ENCODE measurements at places on chromosomes 5 and 9. TPM values are rescaled to one million over a fixed set of nuclear protein-coding genes. Genes with fewer than 3 reads are reported as not detected.

Gene AMBP
- not detected for total RNA-seq

Gene FRMD3
- total RNA-seq = 0.62 TPM

Gene CDH9
- total RNA-seq = not detected

Gene ADGRD2
- total RNA-seq = not detected

- no peak for DNase-seq
These were observed 246.9 kb downstream of the CYLC2 start for GRCh38 chr9:103242025-103242424.

DNA sequence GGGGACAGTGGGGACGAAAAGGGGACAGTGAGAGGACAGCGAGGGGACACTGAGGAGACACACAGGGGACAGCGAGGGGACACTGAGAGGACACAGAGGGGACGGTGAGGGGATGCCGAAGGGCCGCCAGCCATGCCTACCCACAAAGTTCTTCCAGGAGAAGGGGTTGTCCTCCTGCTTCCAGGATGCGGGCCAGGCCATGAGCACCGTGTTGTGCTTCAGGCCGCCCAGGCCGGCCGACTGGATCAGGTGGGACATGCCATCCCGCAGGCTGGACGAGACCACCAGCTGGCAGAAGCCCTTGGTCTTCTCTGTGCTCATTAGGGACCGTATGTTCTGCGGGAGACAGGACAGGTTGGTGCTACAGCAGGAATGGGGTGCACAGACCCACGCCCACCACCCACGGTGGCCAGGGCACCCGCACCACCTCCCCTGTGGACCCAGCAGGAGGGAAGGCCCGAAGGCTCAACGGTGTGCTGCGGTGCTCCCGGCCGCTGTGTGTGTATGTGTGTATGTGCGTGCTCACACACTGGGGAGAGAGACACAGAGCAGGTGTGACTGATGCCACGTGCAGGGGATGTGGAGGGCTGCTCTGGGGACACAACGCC is 46.6 kb downstream of the SLC12A7 start:
- DNase-seq = no peak

- no peak for DNase-seq
These were observed 627.2 kb downstream of the ISL1 start for GRCh38 chr5:52010454-52010853.

DNA sequence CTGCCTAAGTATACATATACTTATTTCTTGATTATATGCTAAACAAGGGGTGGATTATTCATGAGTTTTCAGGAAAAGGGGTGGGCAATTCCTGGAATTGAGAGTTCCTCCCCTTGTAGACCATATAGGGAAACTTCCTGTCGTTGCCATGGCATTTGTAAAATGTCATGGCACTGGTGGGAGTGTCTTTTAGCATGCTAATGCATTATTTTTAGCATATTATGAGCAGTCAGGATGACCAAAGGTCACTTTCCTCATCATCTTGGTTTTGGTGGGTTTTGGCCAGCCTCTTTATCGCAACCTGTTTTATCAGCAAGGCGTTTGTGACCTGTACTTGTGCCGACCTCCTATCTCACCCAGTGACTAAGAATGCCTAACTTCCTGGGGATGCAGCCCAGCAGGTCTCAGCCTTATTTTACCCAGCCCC is 80.9 kb downstream of the ALDH7A1 start:
- no peak for DNase-seq

- no peak for DNase-seq
These were observed 37.2 kb downstream of the PAPPA start for GRCh38 chr9:116190637-116191396.

DNA sequence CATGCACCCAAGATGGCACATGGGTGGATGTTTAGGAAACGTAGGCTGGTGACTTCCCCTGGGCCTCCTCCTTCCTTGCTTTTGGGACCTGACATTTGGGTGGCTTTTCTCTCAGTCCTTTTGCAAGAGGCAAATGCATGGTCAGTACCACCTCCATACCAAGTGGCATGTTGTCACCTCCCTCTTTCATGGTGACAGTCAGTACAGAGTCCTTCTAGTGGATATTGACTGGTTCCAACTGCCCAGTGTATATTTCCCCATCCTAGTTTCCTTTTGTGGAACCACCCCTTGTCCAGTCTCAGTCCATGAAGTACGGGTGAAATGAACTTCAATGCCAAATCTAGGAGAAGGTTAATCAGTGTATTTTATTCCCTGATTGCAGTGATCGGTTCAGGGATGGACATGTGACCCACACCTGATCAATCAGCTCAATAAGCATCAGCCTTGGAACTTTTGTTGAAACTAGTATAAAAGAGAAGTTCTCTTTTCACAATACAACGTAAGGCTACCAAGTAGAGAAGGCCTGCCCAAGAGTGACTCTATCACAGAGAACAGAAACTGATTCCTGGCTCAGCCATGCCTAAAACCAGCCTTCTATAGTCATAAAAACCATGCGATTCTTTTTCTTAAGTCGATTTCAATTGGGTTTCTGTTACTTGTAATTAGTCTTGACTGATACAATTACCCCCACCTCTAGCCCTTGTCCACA is 143.4 kb upstream of the KLF9 start:
- no peak for DNase-seq

DNA sequence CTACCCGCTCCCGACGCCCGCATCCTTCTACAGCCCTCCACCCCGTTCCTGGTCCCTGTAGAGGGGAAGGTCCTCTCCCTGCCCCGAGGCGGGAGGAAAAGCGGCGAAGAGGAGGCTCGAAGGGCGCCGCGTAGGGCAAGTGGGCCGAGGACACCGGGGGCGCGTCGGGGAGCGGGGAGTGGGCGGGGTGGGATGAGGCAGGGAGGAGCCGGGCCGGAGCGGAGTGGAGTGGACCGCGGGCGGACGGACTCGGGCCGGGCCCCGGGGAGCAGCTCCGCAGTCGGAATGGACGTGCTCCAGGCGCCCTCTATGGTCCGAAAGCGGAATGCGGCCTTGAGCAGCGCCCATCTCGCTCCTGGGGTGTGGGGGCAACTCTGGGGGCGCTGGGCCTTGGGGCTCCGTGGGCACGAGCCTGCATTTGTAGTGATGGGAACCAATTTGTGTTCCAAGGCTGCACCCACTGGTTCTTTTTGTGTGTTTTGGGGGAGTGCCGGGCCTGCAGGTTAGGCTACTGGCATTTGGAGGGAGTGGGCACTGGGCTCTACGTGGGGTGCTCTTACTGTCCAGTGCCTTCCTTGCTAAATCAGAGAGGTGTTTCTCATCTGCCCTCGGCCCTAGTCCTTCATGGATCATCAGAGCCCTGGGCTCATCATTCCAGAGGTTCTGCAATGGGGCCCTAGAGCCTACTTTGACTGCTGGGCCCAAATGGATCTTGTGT is 7.3 kb downstream of the IRX1 start:
- DNase-seq = no peak

DNA sequence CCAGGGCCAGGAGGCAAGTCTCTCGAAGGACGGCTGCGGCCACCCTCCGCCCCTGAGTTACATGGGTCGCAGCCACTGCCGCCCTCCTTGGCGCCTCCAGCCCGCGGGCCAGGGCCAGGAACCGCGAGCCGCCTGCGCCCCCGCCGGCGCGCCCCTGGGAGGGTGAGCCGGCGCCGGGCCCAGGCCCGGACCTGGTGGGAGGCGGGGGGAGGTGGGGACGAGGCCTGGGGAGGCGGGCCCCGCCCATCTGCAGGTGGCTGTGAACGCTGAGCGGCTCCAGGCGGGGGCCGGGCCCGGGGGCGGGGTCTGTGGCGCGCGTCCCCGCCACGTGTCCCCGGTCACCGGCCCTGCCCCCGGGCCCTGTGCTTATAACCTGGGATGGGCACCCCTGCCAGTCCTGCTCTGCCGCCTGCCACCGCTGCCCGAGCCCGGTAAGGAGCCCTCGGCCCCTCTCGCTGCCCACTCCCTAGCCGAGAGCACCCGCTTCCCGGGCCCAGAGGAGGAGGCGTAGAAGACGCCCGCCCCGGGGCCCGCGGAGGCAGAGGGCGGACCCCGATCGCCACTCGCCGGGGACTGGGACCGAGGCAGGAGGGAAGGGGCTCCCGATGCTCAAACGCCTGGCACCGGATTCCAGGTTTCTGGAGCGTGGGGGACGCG is at the start of gene ASS1:
Gene ASS1 (plus strand): TSS at position 397 of the 657 bp plus-strand sequence. CDS start 7,268 bp downstream, outside the sequence.
- DNase-seq = no peak

GRCh38 chr5:74394916-74395880 is 245.3 kb downstream of the ENC1 start:
- no peak for DNase-seq

GRCh38 chr9:70474413-70474812 is 60.0 kb upstream of the KLF9 start:
- no peak for DNase-seq

GRCh38 chr5:5980538-5980895 is 397.8 kb downstream of the MED10 start:
- DNase-seq = no peak

DNA sequence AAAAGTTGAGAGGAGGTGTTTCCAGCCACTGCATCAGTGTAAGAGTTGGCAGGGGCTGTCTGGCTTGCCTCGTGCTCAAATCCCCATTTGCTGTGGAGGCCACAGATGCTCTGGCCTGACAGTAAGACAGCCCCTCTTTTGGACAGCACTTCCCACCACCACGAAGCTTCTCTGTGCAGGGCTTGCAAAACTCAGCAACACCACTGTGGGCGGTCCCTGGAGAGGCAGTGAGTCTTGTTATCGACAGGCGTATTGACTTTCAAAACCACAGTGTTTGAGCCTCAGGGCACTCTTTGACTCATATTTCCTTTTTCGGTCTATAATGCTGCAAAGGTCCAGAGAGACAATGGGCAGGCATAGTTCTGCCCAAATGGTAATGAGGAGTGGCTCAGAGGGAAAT is 539.5 kb downstream of the EBF1 start:
- no peak for DNase-seq

DNA sequence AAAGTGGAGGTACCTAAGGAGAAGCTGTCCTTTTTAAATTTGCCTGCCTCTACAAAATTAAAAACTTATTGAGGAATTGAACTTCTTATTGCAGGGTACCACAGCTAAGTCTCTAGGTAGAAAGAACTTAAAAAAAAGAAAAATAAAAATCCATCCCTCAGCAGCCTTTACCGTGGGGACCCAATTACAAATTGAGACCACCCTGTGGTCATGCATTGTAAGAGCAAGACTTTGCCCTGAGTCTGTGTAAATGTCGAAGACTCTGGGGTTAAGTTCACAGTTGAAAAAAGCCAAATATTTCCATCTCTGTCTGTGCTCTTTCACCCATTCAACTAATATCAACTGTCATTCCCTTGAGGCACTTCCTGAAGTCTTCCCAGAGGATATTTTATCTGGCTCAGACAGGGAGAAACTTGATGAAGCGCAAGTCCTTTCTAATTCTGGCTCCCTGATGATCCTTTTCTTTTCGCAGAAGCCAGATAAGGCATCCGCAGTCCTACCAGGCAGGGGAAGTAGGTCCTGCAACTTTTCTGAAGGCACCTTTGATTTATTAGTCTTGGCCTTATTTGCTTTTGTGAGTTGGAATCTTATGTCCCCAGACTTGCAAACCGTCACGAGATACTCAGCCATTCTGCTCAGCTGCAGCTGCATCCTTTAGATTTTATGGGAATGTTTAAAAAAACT is 323.8 kb upstream of the WWC1 start:
- DNase-seq = no peak

DNA sequence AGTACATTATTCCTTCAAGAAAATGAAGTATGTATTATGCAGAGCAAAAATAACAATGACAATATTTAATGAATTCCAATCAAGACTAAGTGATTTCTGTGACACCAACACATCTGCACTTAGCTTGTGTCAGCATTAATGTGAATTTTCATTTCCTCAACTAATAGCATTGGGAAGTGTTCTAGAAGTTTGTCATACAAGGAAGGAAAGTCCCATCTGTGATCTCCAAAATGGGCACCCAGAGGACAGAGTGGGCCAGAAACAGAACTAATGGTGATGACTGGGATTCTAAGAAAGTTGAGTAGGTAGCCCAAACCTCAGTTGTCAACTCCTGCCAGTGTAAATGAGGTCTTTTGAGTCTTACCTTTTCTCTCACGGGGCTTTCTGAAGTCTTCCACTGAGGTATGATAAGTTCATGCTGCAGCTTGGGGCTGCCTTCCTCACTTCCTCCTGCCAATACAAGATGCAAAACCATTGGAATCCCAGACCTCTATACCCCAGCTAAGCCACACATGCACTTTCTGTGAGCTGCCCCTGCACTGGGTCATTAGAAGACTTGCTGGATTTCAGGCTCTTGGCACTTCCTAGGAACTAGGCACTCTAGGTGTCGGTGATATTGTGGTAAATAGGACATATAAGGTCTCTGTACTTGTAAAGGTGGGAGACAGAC is 4.9 kb downstream of the ADAM19 start:
- DNase-seq = no peak

DNA sequence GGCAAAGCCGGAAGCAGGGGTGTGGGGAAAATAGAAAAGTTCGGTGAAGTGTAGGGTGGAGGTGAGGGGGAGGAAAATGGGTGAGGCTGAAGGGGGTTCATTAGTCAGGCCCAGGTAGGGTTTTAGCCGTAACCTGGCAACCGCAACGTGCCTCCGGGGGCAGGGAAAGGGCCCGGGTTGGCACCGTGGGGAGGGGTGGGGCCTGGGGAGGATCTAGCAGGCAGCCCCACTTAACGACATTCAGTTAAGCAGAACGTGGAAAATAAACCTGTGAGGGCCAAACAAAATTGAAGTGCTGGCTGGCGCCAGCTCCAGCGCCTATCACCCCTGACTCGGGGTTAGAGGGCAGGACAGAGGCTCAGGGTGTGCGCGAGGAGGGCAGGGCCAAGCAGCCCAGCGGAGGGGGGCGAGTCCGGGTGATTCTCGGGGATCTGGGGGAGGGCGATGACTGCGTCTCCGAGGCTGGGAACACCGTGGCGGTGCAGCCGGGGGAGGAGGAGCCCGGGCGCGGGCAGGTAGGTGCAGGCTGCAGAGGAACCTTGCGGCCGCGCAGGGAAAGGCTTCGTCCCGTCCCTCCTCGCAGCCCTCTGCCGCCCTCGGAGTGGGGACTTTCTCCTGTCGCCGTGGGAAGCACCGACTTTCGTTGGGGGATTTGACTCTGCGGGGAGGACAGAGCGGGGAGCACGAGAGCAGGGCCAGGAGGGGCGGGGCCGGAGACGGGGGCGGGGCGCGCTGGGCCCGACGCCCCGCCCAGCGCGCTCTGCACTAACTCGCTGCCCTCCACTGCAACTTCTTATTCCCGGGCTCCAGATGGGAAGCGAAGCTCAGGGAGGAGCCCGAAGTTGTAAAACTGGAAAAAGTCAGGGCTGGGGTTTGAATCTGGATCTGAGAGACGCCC is 5.1 kb downstream of the RGS14 start:
- peak; percentile 67 for DNase-seq

- no peak for DNase-seq
These were observed 62.8 kb upstream of the LMX1B start for GRCh38 chr9:126550891-126551351.

GRCh38 chr9:79695531-79696175 is 123.9 kb downstream of the TLE4 start:
- no peak for DNase-seq

- no peak for DNase-seq
These were observed 654.3 kb downstream of the ANXA1 start for GRCh38 chr9:73805853-73806458.

DNA sequence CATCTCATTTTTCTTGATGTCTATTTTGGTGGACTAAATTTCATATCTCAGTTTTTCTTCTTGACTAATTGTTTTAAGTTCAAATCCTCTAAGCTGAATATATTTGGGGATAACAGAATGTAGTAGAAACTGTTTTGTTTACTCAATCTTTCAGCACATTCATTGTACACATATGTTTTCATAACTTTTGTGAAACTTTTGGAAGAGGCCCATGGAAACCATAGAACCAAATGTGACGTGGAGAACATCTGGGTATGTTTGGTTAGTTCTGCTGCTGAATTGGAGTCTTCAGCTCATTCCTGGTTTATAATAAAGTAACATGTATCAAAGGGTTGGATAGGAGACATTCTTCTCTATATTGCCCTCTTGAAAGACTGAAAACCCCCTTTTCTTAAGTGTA is 88.4 kb downstream of the CCDC171 start:
- no peak for DNase-seq

GRCh38 chr9:78358329-78359051 is 61.6 kb downstream of the PSAT1 start:
- DNase-seq = no peak
